Neural progenitor cell (in vitro differentiated cells): ENCODE measurements at places on chromosomes 16 and 17. TPM values are rescaled to one million over a fixed set of nuclear protein-coding genes. Genes with fewer than 3 reads are reported as not detected.

GRCh38 chr16:81695321-81696165, 83.5 kb upstream of the PLCG2 start:
- H3K4me1 ChIP-seq, result peaks cover 23% of the 10 kb centered on the region
- peak overlapping the region; percentile 77 for H3K27ac ChIP-seq
- no peaks in the 10 kb centered on the region for H3K36me3 ChIP-seq
- no peak for DNase-seq
- H3K4me3 ChIP-seq, result no peak overlapping the region
- no peaks in the 10 kb centered on the region for H3K27me3 ChIP-seq

DNA sequence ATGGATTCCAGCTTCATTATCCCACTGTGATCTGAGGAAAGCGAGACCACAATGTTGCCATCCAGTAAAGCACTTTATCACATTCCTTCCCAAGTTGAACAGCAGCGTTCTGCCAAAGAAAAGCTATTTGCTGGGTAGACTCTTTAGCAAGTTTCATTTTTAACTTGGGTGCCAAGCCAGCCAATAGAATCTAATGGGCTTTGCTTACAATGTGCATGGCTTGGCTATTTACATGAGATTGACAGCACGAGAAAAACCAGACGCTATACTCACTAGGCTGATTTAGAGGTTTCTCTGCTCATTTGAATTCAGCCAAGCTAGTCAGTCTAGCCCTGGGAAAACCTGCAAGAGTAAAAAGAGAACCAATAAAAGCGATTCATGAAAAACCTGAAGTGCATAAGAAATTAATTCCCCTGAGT, 108.9 kb downstream of the CDH13 start:
- no peak for DNase-seq
- no peak overlapping the region for H3K4me3 ChIP-seq
- no peaks in the 10 kb centered on the region for H3K36me3 ChIP-seq
- H3K27me3 ChIP-seq, result no peaks in the 10 kb centered on the region

Gene KRT36
- not detected in 2 replicates for total RNA-seq

Gene PRAC1
- total RNA-seq, result not detected in 2 replicates

DNA sequence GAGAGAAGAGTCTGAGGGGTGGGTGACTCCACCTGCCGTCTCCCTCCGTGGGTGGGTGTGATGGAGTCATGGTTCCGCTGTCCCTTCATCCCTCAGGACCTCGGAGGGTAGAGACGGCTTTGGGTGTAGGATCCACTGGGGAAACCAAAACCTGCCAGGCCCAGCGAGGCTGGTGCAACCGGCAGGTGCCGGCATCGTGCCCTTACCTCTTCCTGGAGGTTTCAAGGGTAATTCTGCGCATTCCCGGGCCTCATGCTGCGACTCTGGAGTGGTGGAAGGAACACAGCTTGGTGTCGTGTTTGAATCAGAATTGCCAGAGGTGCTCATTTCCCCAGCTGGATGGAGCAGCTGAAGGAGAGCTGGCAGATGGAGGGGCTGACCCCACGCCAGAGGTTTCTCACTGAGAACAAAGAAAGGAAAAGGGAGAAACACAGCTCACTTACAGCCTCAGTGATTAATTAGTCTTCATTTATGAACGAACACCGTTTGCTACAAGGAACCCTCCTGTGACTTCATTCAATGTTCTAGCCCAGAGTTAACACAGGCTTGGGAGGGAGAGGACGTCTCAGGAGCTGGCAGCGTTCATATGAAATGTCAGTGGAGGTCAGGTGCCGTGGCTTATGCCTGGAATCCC, 16.3 kb upstream of the ATP2A3 start:
- H3K36me3 ChIP-seq, result no peaks in the 10 kb centered on the region
- no peak for DNase-seq

Gene ATP2A1
- total RNA-seq, result 1.6 and 8.2 TPM in 2 replicates

Gene MIEN1
- 20.1 and 27.6 TPM in 2 replicates for total RNA-seq

- no peaks in the 10 kb centered on the region for H3K4me1 ChIP-seq
- H3K27ac ChIP-seq, result no peak overlapping the region
- no peaks in the 10 kb centered on the region for H3K27me3 ChIP-seq
- H3K4me3 ChIP-seq, result no peak overlapping the region
Measured at GRCh38 chr17:54864636-54865356, 35.9 kb upstream of the TOM1L1 start.
